ENCODE measurements at places on chromosomes 7 and 10.

- no peak for DNase-seq
Observed at GRCh38 chr7:92634924-92635519, 44.8 kb upstream of the FAM133B start.

- DNase-seq: no peak
Observed at GRCh38 chr7:90605055-90605454, 8.9 kb downstream of the CDK14 start.

GRCh38 chr7:134200970-134201369 is 73.8 kb downstream of the LRGUK start:
- no peak for DNase-seq

GRCh38 chr10:80553436-80553835 is 15.7 kb downstream of the SH2D4B start:
- DNase-seq: no peak

- DNase-seq: no peak
Observed at GRCh38 chr7:37344886-37345579, 103.6 kb downstream of the ELMO1 start.

- no peak for DNase-seq
Observed at GRCh38 chr7:148867596-148868377, 16.3 kb downstream of the EZH2 start.

DNA sequence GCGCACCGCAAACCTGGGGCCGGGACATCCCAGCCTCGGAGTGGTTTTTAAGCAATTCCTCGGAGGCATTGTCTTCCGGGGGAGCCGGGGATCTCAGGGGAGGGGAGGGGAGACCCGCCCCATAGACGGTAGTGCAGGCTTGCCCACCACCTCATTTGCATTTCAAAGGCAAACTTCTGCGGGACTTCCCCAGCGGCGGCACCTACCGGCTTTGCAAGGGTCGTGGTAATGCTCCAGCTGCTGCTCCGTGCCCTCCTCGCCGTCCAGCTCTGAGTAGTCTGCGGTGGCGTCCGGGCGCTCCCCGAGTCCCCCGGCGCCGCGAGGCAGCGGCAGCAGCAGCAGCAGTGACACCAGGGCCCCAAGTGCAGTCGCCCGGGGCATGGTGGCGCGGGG is 425 bp downstream of the TLL2 start:
- DNase-seq: peak; percentile 19

- DNase-seq: no peak
Observed at GRCh38 chr10:6267941-6268340, 65.2 kb downstream of the PFKFB3 start.

DNA sequence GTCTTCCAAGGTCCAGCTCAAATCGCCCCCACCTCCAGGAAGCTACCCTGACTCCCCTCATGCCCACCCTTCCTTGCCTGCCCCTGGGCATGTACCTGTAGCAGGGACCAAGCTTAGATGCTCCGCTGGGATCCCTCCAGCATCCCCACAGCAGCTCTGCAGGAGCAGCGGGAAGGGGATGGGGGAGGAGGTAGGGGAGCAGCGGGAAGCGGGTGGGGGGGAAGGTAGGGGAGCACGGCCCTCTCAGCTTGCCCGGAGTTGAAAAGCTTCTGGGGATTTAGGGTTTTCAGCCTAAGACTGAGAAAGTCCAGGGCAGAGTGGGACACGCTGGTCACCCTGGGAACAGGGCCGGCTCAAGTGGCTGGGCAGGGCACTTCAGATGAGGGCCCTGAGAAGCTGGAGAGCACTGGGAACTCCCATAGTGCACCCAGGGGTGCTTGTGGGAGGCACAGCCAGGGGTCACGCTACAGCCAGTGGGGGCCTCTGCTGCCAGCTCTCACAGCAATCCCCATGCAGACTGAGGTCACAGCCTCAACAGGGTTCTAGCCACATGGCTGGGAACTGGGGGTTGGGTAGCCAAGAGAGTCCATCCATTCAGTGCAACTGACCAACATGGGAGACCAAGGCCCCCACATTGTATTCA is 13.4 kb downstream of the WDR86 start:
- no peak for DNase-seq

DNA sequence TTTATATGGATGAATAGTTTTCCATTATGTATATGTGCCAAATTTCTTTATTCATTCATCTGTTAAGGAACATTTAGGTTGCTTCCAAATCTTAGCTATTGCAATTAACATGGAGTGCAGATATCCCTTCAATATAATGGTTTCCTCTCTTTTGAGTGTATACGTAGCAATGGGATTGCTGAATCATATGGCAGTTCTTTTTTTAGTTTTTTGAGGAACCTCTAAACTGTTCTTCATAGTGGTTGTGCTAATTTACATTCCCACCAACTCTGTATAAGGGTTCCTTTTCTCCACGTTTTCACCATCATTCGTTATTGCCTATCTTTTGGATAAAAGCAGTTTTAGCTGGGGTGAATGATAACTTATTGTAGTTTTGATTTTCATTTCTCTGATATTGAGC is 46.5 kb downstream of the FAS start:
- no peak for DNase-seq

DNA sequence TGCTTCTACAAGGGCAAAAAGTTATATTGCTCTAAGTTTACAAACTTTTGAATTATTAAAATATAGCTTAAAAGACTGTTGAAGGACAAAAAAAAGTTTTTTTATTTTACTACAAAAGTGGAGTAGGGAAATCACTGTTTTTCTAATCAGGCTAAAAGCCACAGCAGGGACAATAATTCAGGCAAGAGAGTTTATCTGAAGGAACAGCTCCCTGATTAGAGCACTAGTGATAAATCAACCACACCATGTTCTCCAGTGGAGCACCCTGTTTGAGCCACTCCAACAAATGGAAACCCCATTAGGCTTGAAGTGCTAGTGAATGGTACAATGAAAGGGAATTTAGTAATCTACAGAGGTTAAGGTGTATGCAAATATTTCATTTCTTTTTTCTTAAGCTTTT is 357.1 kb downstream of the SEMA3D start:
- no peak for DNase-seq

DNA sequence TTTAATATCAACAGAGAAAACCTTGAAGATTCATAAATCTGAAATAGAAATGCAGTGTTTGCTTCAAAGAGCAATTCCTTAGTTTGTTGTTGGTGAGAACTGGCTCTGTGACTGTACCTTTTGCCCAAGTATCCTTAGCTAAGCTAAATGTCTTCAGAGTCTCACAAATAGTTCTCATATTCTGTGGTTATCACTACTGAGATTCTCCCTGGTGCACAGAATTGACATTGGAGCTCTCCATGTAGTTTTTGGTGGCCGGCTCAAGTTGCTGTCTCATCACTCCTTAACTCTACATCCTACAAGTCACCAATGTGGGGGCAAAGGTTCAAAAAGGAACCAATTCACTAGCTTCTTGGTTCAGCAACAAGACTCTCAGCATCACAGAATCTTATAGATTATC is 780.3 kb downstream of the LRMDA start:
- DNase-seq: no peak

- no peak for DNase-seq
Observed at GRCh38 chr10:104330168-104331110, 7.8 kb downstream of the ITPRIP start.

- no peak for DNase-seq
Observed at GRCh38 chr7:133052826-133053225, 29.1 kb downstream of the CHCHD3 start.

- no peak for DNase-seq
Observed at GRCh38 chr10:42836771-42837468, 54.3 kb downstream of the BMS1 start.

DNA sequence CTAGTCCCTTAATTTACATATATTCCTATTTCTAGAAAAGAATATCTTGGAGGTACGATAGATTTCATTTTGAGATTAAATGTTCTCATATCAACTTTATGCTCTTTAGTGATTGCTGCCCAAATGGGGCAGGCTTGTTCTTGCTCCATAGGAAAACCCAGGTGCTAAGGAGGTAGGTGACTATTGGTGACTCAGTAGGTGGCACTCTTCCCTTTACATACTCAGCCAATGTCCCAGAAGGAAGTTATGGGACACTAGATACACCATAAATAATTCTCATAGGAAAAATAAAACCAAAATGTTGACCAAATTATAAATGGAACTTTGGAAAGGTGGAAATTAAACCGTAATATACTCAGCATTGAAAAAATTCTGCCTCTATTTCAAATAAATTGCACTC is 4.0 kb downstream of the SKAP2 start:
- no peak for DNase-seq

DNA sequence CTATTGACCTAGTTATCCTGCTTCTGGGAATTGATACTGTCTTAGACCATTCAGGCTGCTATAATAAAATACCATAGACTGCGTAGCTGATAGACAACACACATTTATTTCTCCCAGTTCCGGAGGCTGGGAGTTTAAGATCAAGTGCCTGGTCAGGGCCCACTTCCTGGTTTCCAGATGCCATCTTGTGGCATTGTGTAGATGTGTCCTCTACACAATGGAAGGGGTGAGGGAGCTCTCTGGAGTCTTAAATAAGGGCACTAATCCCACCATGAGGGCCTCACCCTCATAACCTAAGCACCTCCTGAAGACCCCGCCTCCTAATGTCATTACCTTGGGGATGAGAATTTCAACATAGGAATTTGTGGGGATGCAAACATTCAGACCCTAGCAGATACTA is 62.4 kb downstream of the SLC35B4 start:
- no peak for DNase-seq

GRCh38 chr7:66052447-66052846 is 23.2 kb upstream of the ASL start:
- DNase-seq: no peak

- DNase-seq: no peak
Observed at GRCh38 chr7:94223375-94224084, 171.2 kb upstream of the COL1A2 start.

DNA sequence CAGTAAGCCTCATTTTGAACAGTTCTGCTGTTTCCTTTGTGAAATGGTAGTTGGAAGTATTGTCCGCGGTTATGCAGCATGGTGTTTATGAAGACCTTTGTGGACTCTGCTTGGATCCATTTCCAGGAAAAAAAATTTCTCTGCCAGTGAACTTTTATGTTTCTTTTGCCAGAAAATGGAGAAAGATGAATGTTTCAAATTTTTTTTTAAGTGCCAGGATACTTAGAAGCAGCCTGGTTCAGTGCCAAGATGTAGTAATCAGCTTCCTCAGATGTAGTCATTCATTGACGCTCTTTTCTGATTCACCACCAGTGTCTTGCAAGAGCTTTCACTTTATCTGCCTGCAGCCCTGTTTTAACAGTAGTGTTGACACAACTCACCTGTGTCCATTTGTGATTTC is 258.2 kb downstream of the SDK1 start:
- DNase-seq: no peak

DNA sequence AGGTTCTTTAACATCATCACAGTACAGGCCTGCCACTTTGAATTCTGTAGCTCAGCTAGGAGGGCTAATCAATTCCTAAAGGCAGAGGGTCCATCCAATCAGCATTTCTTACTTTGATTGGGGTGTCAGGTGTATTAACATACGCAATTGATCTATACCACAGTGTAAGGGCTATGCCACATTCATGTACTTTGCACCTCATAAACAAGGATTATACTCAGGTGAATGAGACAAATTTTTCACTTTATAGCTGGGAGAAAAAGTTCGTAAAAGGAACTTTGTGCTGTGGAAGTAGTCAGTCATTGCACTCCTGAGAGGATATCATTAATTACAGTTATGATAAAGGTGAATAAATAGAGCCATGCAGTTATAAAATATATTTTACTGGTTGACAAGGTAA is 119.9 kb upstream of the AHR start:
- no peak for DNase-seq

GRCh38 chr7:11833431-11833830 is 1.4 kb upstream of the THSD7A start:
- no peak for DNase-seq
